ENCODE measurements at places on chromosomes 16 and 17. TPM values are rescaled to one million over a fixed set of nuclear protein-coding genes. Genes with fewer than 3 reads are reported as not detected.

The GABARAP gene
- total RNA-seq = 350 TPM

DNA sequence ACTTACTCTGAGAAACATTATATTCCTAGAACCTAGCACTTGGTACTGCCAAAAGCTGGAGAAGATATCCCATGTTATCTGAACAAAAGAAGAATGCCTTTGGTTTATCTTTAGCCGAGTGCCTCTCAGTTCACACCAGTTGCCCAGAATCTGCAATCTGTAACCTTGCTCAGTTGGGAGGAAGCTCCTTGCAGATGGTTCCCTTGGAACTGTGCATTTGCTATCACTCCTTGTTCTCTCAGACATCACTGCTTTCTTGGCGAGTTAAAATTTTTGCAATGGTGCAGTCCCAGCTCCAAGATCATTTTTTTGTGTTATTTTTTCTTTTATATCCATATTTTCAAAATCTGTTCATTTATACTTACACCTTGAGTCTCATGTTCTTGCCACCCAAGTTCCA is 446.5 kb downstream of the KCNJ2 start:
- H3K27ac ChIP-seq = no peak overlapping the region
- no peak overlapping the region for H3K4me3 ChIP-seq
- H3K36me3 ChIP-seq = no peaks in the 10 kb centered on the region

The RPL26 gene
- total RNA-seq = 2,684 TPM

- no peak overlapping the region for H3K27ac ChIP-seq
- H3K36me3 ChIP-seq = no peaks in the 10 kb centered on the region
- DNase-seq = no peak
- H3K27me3 ChIP-seq = no peaks in the 10 kb centered on the region
- no peaks in the 10 kb centered on the region for H3K4me1 ChIP-seq
Measured at GRCh38 chr16:49608098-49608497, 234.5 kb downstream of the C16orf78 start.

DNA sequence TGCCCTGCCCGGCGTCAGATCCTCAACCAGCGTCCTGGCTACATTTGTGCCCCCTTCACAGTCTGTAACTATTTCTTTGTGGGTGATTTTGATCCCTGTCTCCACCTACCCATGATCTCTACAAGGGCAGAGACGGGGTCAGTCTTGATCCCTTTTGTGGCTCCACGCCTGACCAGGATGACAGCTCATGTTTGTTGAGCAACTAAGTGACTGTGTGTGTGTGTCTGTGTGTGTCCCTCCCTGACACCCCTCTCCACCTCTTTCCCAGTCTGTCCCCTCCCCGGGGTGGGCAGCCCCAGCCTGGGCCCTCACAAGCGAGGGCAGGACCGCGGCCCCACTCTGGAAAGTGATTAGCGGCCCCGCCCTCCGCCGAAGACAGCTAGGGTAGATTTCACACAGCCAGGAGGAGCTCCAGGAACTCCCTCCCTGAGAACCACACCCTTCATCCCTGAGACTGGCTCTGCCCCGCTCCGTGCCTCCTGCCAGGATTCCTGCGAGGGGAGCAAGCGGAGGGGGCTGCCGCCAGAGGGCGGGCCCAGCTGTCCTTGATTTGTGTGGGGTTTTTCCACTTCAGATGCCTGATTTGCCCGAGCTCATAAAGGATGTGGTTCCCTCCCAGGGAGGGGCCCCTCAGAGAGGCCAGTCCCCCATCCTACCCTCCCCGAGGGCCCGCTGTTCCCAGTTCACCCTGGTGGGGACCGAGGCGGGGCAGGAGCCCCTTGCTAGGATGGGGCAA is 5.3 kb upstream of the HS3ST6 start:
- peaks cover 4% of the 10 kb centered on the region for H3K4me1 ChIP-seq
- no peaks in the 10 kb centered on the region for H3K27me3 ChIP-seq
- H3K36me3 ChIP-seq = no peaks in the 10 kb centered on the region
- H3K27ac ChIP-seq = no peak overlapping the region

DNA sequence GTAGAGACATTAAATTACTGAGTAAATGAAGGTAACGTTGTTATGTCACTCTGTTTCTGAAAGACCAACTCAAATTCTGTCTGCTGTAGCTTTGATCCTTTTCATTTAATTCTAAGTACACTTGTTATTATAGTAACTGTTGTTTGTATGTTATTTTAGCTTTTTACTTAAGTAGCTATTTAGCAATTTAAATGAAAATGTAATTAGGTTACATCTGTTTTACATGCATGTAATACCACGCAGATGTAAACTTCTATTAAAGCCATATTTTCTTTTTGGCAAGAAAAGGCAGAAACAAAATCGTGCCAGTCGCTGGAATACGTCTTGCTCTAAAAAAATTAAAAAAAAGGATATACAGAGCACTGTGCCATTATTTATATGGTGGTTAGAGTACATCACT is 282.8 kb downstream of the FTO start:
- no peak for DNase-seq
- no peaks in the 10 kb centered on the region for H3K27me3 ChIP-seq
- H3K27ac ChIP-seq = no peak overlapping the region
- no peak overlapping the region for H3K4me3 ChIP-seq

- no peak for DNase-seq
- peaks cover 5% of the 10 kb centered on the region for H3K4me1 ChIP-seq
- H3K4me3 ChIP-seq = no peak overlapping the region
- H3K27ac ChIP-seq = no peak overlapping the region
- peaks cover 9% of the 10 kb centered on the region for H3K27me3 ChIP-seq
- H3K36me3 ChIP-seq = no peaks in the 10 kb centered on the region
Measured at GRCh38 chr17:37787055-37787757, 42.3 kb upstream of the HNF1B start.

The ZKSCAN2 gene
- 9.1 TPM for total RNA-seq

The SPATA22 gene
- total RNA-seq = not detected

- H3K4me1 ChIP-seq = no peaks in the 10 kb centered on the region
- no peak for DNase-seq
- peaks cover 20% of the 10 kb centered on the region for H3K36me3 ChIP-seq
- no peaks in the 10 kb centered on the region for H3K27me3 ChIP-seq
- no peak overlapping the region for H3K4me3 ChIP-seq
Measured at GRCh38 chr17:62617894-62618472, 9.5 kb upstream of the MRC2 start.

DNA sequence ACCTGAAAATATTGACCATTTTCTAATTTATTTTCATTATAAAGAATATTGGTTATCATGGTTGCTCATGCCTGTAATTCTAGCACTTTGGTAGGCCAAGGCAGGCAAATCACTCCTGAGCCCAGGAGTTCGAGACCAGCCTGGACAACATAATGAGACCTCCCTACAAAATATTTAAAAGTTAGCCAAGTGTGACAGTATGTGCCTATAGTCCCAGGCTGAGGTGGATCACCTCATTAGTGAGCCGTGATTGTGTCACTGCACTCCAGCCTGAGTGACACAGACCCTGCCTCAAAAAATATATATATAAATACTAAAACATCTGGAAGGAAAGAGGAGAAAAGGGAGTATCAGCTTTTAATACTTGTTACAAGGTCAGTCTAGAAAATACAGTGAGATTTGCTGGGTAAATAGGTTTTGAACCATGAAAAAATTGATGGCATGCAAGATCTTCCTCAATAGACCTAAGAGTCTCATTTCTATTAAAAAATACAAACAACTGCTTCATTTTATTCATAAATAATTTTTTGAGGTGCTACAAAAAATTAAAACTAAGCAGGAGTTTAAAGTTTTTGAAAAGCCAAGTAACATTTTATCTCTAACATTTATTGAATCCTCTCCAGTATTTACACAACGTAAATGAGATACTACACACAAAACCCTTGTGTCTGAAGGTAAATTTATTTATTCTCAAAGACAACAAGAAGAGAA is 47.7 kb downstream of the TUBD1 start:
- H3K36me3 ChIP-seq = no peaks in the 10 kb centered on the region
- peak overlapping the region; percentile 85 for H3K27ac ChIP-seq
- no peaks in the 10 kb centered on the region for H3K27me3 ChIP-seq
- H3K4me1 ChIP-seq = peaks cover 60% of the 10 kb centered on the region
- no peak overlapping the region for H3K4me3 ChIP-seq

GRCh38 chr17:29827179-29827578 is 102.8 kb downstream of the SSH2 start:
- H3K4me1 ChIP-seq = no peaks in the 10 kb centered on the region
- no peak overlapping the region for H3K4me3 ChIP-seq
- H3K36me3 ChIP-seq = peaks cover 2% of the 10 kb centered on the region
- H3K27ac ChIP-seq = no peak overlapping the region

GRCh38 chr17:60155815-60156214 is 6.0 kb downstream of the CA4 start:
- no peaks in the 10 kb centered on the region for H3K27me3 ChIP-seq
- H3K4me3 ChIP-seq = no peak overlapping the region
- no peak for DNase-seq
- no peak overlapping the region for H3K27ac ChIP-seq

DNA sequence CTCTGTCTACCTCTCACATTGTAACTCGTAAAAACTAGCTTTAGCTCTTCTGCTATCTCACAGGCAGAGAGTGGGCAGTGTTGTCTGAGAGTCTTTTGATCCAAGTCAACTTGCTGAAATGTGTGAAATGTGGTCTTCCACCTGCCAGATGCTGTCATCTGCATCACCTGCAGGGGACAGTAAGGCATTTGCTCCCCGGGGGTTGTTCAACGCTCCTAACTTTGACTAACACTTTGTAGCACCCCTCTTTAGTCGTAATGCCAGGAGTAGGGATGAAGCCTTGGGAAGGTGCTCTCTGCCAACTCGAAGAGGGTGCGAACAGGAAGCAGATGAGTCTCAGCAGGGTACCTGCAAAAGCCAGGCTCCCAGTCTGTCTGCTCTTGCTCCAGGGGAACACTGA is 36.1 kb downstream of the SNX11 start:
- no peaks in the 10 kb centered on the region for H3K36me3 ChIP-seq
- no peak for DNase-seq
- no peaks in the 10 kb centered on the region for H3K4me1 ChIP-seq
- no peak overlapping the region for H3K27ac ChIP-seq

The CDH13 gene
- not detected for total RNA-seq

The HAGH gene
- 49.7 TPM for total RNA-seq

The GTF3C1 gene
- 64.1 TPM for total RNA-seq

The FOXN1 gene
- total RNA-seq = not detected

DNA sequence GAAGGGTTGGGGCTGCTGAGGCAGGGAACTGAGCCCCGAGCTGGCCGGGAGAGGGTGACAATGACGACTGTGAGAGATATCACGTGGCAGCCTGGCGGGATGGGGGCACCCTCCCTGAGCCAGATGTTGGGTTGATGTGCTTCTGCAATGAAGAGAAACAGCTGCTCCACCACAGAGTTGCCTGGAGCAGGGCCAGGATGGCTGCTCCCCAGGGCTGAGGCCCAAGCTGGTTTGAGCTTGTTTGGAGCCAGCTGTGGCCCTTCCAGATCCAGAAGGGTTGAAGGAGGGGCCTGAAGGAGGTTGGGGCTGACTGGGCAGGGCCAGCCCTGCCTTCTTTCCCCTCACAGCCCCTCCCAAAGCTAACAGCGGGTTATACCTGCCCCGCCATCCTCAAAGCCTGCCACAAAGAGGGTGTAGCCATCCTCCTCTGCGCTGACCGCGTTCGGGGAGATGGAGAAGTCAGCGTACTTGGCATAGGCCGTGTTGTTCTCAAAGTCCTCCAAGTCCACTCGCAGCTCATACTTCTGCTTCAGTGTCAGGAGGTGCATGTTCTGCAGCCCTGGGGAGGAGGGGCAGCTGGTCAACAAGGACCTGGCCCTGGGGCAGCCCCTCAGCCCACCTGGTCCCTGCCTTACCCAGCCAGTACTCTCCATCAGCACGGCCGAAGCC is 2.1 kb downstream of the MFAP4 start:
- no peak overlapping the region for H3K4me3 ChIP-seq
- H3K4me1 ChIP-seq = no peaks in the 10 kb centered on the region

DNA sequence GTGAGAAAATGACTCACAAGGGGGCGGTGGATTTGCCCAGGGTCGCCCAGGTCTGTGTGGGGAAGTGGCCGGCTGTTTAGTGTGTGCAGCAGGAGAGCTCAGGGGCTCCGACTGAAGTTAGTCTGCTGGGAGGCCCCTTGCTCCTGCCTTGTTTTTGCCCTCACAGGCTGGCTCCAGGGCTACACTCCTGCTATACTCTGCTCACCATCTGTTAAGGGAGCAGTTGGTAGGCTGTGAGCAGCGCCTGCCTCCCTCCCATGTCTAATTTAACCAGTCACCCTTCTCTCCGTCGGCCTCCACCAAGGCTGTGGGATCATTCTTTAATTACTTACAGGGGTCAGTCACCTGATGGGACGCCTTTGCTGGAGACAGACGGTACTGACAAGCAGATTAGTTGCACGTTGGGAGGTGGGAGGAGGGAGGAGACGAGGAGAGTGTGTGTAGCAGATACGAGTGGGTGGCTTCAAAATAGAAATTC is 35.5 kb downstream of the KSR1 start:
- peaks cover 25% of the 10 kb centered on the region for H3K4me1 ChIP-seq
- no peaks in the 10 kb centered on the region for H3K36me3 ChIP-seq
- no peak overlapping the region for H3K27ac ChIP-seq

DNA sequence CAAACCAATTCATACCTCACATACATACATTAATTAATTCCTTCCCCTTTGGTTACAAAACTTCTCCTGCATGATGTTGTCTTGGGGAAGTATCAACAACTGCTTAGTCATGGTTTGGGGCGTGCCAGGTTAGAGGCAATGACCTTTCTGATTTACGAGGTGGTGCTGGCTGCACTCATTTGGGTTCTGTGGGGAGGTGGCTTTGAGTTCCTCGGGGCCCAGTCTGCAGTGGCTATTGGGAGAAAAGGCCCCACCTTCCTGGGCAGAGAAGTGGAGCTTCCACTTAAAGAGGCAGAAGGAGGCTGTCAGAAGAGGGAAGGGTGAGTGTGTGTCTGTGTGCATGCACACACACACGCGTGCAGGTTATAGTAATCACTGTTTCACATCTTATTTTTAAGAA is 10.2 kb upstream of the ETV4 start:
- H3K4me1 ChIP-seq = no peaks in the 10 kb centered on the region
- DNase-seq = no peak
- H3K27me3 ChIP-seq = peaks cover 8% of the 10 kb centered on the region
- no peak overlapping the region for H3K27ac ChIP-seq
